ENCODE measurements at places on chromosomes 6 and 20.

GRCh38 chr6:7468382-7469081, 72.9 kb upstream of the DSP start:
- no peak for DNase-seq

DNA sequence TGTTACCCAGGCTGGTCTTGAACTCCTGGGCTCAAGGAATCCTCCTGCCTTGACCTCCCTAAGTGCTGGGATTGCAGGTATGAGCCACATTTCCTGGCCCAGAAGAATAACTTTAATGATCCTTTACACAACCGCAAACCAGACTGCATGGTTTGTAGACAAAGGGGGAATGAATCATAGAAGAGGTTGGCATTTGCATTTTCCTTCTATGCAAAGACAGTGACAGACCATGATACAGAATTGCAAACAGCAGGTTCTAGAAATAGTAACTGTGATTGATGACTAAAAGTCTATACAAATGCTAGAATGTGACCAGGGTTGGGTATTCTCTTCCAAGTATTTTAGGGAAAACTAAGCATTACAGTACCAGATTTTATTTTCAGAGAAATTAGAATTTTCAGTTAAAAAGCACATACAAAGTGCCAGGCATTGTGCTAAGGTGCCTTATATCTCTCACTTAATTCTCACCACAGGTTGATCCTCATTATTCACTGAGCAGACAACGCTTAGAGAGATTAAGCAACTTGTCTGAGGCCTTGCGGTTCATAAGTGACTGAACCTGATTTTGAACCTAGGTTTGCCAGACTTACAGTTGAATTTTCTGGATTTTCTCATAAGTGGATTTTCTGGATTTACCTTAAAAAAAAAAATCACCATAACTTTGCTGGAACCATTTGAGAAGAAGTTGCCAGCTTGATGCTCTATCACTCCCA, 146.6 kb downstream of the ZFAND3 start:
- no peak for DNase-seq

GRCh38 chr20:10504608-10504993, 69.5 kb downstream of the SLX4IP start:
- no peak for DNase-seq

GRCh38 chr6:108227290-108227689, 33.5 kb downstream of the SNX3 start:
- no peak for DNase-seq

- DNase-seq = no peak
Observed at GRCh38 chr6:152441902-152442301, 195.3 kb downstream of the SYNE1 start.

- no peak for DNase-seq
Observed at GRCh38 chr6:168684471-168684870, 243.5 kb downstream of the SMOC2 start.

Measured in activated naive CD4-positive, alpha-beta T cell treated with anti-CD3 and anti-CD28 coated beads, Interleukin-2, amount 50 U/mL, for 16 hours (primary cell).